CD4-positive, alpha-beta T cell treated with Interleukin-15 for 1 hour (primary cell): ENCODE measurements at places on chromosomes 4 and X.

DNA sequence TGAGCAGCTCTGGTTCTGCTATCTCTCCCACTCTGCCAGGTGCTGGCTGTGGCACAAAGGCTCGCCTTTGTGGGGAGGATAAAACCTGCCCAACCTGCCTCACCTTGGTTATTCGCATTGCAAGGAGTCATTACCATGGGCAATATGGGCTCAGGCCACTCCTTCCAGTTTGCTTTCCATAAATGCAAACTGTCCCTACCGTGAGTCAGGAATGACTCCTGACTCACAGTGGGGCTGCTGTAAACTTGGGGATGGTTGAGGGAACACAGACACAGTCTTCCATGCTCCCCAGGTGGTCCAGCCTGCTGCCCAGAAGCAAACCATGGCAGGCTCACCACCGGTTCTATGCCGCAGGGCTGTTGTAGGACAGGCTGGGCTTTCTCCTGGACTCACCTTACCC is 36.1 kb downstream of the COQ2 start:
- DNase-seq, result no peak

DNA sequence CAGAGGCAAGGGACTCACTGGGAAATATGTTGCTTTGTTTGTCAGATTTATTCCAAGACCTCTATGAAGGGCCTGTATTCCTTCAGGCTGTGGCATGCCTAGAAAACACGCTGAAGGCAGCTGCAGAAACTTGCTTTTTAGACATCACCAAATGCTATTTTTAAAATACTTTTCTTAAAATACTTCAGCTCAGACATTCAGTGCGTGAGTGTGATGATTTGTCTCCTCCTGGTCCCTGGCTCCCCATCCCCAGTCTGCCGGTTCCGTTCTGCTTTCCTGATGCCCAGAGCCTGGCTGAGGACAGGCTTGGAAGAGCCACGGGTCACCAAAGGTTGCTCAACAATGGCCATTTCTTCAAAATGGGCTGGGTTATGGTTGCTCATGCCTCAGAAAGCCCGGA is 55.0 kb downstream of the PSAPL1 start:
- no peak for DNase-seq

DNA sequence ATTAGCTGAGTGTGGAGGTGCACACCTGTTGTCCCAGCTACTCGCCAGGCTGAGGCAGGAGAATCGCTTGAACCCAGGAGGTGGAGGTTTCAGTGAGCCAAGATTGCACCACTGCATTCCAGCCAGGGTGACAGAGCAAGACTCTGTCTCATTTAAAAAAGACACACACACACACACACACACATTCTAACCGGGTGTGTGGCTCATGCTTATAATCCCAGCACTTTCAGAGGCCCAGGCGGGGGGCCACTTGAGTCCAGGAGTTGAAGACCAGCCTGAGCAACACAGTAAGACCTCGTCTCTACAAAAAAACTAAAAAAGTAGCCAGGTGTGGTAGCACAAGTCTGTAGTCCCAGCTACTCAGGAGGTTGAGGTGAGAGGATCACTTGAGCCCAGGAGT is 152.3 kb downstream of the LRBA start:
- no peak for DNase-seq

GRCh38 chrX:115339441-115340025 is 50.0 kb downstream of the LUZP4 start:
- no peak for DNase-seq

DNA sequence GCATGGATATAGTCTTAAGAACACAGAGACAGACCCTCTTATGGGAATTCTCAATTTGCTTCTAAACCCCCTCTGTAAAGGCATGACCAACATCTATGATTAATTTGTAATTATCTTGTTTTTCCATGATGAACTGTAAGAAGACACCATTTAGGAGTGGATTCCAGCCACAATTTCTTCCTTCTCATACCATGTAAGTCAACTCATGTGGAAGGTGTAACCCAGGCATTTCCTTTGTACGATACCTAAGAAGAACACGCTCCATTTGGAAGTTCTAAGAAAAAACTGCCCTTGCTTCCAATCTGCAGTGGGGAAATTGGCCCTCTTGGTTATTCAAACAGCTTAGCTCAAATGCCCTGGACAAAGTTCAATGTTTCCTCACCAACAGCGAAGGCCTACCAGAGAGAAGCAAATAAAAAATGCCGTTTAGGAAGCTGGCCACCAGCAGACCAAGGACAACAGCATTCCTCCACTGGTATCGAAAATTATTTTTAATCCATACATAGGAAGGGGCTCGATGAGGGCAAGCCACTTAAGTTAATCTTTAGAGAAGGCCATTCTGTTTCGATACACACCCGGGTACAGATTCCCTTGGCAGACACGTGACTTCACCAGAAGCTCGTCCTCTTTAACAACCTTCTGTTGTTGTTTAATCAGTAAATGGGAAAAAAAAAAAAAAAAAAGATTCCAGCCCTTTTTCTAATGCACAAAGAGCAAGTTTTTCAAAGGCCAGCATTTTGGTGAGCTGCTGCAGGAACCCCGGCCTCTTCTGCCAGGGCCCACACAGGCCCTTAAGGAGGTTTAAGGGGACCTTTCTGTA is 2.6 kb downstream of the DHRSX start:
- DNase-seq, result no peak

- DNase-seq, result no peak
Observed at GRCh38 chrX:7139202-7140081, 8.1 kb upstream of the STS start.

DNA sequence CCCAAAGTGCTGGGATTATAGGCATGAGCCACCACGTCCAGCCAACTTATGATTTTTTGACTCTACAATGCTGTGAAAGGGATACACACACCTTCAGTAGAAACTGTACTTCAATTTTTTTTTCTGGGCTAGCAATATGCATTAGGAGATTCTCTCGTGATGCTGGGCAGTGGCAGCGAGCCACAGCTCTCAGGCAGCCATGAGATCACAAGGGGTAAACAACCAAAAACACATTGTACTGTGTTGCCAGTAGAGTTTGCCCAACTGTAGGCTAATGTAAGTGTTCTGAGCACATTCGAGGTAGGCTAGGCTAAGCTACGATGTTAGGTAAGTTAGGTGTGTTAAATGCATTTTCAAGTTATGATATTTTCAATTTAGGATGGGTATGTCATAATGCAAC is 25.7 kb downstream of the RAB33A start:
- DNase-seq, result no peak

GRCh38 chr4:16123356-16124084 is 39.7 kb upstream of the PROM1 start:
- DNase-seq, result no peak

GRCh38 chr4:165199722-165200121 is 7.6 kb upstream of the KLHL2 start:
- no peak for DNase-seq

DNA sequence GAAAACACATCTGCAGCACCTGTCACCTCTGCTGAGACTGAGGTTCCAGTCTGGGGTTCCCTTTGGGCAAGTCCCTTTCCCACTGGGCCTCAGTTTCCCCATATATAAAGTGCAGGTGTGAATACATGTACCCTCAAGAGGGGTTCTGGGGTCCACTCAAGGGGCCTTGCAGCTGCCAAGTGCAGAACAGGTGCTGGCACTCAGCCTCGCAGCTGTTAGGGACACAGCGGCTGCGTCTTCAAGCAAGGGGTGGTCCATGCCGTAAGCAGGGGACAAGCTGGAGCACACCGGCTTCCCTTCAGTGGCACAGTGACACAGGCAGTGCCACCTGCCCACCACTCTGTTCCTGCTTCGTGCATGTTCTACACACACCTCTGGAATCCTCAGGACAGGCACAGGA is 86.9 kb upstream of the PSAPL1 start:
- no peak for DNase-seq

- DNase-seq, result no peak
Observed at GRCh38 chr4:10239982-10240654, 123.5 kb upstream of the WDR1 start.

DNA sequence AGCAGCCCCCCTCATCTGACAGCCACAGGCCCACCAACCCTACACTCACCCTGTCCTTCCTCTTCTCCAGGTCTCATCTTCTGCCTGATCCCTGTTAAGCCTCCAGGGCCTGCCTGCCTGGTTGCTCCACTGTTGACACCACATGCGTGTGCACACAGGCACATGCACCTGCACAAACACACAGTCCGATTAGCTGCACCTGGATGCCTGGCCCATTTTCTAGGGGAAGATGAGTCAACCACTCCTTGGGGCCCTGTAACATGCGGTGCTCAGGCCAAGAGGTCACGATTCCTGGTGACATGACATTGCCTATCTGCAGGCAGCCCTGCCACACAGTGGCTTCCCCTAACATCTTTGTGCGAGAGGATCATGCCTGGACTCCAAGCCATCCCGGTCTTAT is 498.4 kb downstream of the BCOR start:
- DNase-seq, result no peak

GRCh38 chr4:67922697-67923096 is 38.9 kb upstream of the TMPRSS11D start:
- DNase-seq, result no peak

DNA sequence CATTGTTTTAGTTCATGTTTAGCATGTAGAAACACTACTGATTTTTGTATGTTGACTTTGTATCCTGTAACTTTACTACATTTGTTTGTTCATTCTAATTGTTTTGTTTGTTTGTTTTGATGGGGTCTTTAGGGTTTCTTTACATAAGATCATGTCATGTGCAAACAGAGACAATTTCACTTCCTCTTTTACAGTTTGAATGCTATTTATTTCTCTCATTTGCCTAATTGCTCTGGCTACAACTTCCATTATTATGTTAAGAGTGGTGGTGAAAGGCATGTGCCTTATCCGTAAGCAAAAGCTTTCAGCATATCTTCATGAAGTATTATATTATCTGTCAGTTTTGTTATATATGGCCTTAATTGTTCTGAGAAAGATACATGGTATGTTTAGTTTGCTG is 571.1 kb downstream of the PCDH7 start:
- DNase-seq, result no peak

DNA sequence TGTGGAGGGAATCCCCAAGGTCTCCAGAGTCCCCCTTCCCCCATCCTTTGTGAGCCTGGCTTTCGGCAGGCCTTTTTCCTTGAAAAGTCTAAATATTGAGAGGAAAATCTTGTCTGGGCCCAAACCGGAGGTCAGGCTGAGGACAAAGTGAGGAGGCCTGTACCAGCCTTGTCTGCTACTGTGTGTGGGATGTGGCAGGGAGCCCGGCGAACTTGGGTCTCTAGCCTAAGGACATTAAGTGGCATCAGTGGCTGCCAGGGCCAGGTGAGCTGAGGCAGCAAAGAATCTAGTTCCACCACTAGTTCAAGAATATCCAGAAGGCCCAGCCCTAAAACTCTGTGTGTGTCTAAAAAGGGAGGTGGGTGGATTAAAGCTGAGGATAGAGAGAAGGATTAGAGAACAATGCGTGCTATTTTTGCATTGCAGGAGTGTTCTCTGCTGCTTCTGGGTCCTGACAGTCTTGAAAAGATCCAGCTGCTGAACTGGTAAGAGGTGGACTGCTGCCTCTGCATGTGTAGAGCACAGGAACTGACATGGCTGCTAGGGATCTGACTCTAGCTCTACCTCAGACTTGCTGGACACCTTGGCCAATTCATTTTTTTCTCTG is 1.2 kb upstream of the AMER1 start:
- DNase-seq, result no peak

DNA sequence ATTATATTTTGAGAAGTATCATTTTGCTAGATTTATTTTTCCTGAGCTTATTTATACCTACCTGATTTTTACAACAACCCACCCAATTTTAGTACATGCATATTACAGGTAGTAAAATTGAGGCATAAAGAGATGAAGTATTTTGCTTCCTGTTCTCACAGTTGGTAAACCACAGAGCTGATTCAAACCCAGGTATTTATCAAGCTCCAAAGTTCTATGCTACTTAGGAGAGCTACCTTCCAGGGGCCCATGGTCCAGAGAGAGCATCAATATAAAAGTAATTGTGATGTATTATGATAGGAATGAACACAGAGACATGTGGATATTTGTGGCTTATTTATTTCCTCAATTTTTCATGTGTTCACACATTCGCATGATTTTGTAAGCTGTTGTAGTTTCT is 20.2 kb upstream of the GBA3 start:
- no peak for DNase-seq

- no peak for DNase-seq
Observed at GRCh38 chr4:82618103-82618720, 56.4 kb upstream of the TMEM150C start.

- no peak for DNase-seq
Observed at GRCh38 chr4:168765726-168766125, 244.3 kb downstream of the CBR4 start.

- DNase-seq, result no peak
Observed at GRCh38 chr4:7286798-7287197, 94.5 kb downstream of the SORCS2 start.

- DNase-seq, result no peak
Observed at GRCh38 chr4:134408897-134409296, 207.3 kb upstream of the PABPC4L start.

GRCh38 chr4:188960411-188961093 is 821.3 kb downstream of the TRIML1 start:
- DNase-seq, result no peak
